CD8-positive, alpha-beta memory T cell (primary cell): ENCODE measurements at places on chromosomes 7 and 10. TPM values are rescaled to one million over a fixed set of nuclear protein-coding genes. Genes with fewer than 3 reads are reported as not detected.
A peak's percentile ranks its signal among the peaks of the same experiment; 100 is the strongest.

DNA sequence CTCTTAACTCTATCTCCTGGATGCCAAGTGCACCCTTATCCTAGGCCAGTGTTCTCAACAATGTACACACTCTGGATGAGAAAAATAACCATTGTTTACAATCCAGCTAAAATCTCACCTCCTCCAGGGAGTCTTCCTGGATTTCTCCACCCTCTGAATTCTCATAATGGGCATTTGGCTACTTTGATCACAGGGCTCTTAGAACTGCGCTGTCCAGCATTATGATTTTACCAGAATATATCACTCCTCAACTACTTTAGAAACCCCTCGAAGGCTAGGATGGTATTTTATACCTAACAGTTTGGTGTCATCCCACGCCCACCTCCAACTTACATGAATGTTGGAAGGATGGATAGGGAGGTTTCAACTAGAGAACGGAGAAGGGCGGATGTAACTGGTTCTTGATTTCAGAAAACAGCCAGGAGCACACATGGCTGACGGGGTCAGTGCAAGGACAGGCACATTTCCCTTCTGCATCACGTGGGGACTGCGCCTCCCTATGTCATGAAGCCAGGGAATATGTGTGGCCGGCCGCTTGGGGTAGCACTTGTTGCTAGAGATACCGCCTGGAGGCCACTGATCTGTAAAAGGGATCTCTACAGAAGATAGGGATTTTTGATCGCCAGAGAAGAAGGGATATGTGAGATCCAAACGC lies 1.2 kb upstream of the ATP6V0E2 start:
- no peak for DNase-seq
- peak overlapping the region; percentile 77 for H3K4me3 ChIP-seq
- H3K4me1 ChIP-seq, result peaks cover 71% of the 10 kb centered on the region
- H3K36me3 ChIP-seq, result no peaks in the 10 kb centered on the region
- no peaks in the 10 kb centered on the region for H3K27me3 ChIP-seq

DNA sequence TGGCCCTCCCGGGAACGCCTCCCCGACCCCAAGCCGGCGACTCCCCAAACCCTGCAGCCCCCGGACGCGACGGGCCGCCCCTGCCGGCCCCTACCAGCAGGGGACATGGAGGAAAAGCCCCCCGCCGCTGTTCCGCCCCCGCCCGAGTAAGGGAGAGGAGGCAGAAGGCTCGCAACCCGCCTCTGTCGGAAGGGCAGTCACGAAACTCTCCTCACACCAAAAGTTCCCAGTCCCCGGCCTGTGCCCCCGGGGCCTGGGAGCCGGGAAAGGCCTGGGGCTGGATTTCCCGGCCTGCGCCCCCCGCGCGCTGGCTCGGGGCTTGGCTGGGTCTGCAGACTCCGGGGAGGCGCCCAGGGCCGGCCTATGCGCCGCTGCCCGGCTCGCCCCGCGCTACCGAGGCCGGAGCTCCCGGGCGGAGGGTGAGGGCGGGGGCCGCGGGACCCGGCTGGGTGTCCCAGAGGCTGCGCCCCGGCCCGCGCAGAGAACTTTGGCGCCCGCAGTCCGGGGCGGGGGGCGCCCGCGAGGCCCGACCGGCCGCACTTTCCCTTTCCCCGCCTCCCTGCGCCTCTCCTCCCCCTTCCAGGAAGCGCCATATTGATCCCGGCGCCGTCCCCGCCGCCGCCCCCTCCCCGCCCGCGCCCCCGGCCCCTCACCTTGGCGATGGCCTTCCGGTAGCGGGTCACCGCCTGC lies 728 bp downstream of the PARD3 start:
- H3K4me1 ChIP-seq, result no peaks in the 10 kb centered on the region
- H3K27me3 ChIP-seq, result peaks cover 11% of the 10 kb centered on the region
- H3K27ac ChIP-seq, result peak overlapping the region; percentile 38

Gene GFRA1
- not detected for total RNA-seq

GRCh38 chr10:3861795-3862194 lies 76.8 kb upstream of the KLF6 start:
- no peak overlapping the region for H3K4me3 ChIP-seq
- no peak for DNase-seq
- H3K27me3 ChIP-seq, result no peaks in the 10 kb centered on the region
- H3K36me3 ChIP-seq, result no peaks in the 10 kb centered on the region
- no peak overlapping the region for H3K27ac ChIP-seq
- no peaks in the 10 kb centered on the region for H3K4me1 ChIP-seq

DNA sequence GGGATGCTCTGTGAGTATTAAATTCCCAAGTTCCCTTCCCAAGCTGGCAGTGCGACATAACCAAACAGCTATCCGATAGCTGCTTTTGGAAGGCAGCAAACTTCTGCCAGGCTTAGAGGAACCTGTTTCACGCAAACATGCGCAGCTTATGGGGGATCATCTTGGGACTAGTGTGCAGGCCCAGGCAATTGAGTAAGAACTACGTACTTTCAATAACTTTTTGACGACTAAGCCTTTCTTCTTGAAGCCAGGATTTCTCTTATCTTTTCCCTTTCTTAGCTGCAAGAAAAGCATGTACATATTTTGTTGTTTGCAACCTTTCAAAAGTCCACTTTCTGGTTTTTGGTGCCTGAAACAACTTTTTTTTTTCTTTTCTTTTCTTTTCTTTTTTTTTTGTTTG lies 28.7 kb upstream of the SEPHS1 start:
- H3K4me1 ChIP-seq, result no peaks in the 10 kb centered on the region
- H3K27ac ChIP-seq, result no peak overlapping the region
- H3K36me3 ChIP-seq, result no peaks in the 10 kb centered on the region
- no peak overlapping the region for H3K4me3 ChIP-seq
- DNase-seq, result no peak
- no peaks in the 10 kb centered on the region for H3K27me3 ChIP-seq

GRCh38 chr10:87961314-87961713 lies 97.9 kb downstream of the PTEN start:
- H3K4me3 ChIP-seq, result no peak overlapping the region
- H3K27me3 ChIP-seq, result no peaks in the 10 kb centered on the region
- H3K36me3 ChIP-seq, result peaks cover 6% of the 10 kb centered on the region

Gene CDC123
- total RNA-seq, result 161 TPM

DNA sequence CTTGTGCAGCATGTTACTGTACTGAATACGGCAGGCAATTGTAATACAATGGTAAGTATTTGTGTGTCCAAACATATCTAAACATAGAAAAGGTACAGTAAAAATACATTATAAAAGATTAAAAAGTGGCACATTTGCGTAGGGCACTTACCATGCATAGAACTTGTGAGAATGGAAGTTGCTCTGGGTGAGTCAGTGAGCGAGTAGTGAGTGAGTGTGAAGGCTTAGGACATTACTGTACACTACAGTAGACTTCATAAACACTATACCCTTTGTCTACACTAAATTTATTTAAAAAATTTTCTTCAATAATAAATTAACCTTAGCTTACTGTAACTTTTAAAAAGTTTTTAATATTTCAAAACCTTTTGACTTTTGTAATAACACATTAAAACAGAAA lies 37.5 kb downstream of the BPGM start:
- no peaks in the 10 kb centered on the region for H3K4me1 ChIP-seq
- H3K36me3 ChIP-seq, result no peaks in the 10 kb centered on the region
- no peak overlapping the region for H3K4me3 ChIP-seq
- no peak overlapping the region for H3K27ac ChIP-seq
- no peaks in the 10 kb centered on the region for H3K27me3 ChIP-seq

DNA sequence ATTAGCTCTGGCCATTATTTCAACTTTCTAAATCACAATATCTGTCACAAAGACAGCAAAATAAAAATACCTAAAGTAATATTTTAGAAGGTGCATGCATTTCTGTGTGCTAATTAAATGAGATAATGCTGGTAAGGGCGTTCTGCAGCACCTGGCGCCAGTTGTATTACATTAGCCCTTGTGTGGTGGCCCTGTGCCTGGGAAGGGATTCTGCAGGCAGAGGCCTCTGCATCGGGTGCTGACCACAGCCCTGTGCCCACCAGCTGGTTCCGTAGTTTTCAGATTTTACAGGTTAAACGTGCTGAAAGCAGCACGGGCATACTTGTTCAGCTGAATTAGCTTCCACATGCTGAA lies 157.7 kb upstream of the PRKCQ start:
- H3K4me3 ChIP-seq, result no peak overlapping the region
- H3K36me3 ChIP-seq, result no peaks in the 10 kb centered on the region
- no peak for DNase-seq
- peaks cover 15% of the 10 kb centered on the region for H3K27me3 ChIP-seq
- no peak overlapping the region for H3K27ac ChIP-seq
- H3K4me1 ChIP-seq, result no peaks in the 10 kb centered on the region

Gene DYNC1I1
- total RNA-seq, result not detected

GRCh38 chr10:8037941-8038894 lies 16.3 kb upstream of the GATA3 start:
- no peaks in the 10 kb centered on the region for H3K36me3 ChIP-seq
- H3K4me1 ChIP-seq, result peaks cover 34% of the 10 kb centered on the region
- H3K27me3 ChIP-seq, result peaks cover 92% of the 10 kb centered on the region
- no peak overlapping the region for H3K27ac ChIP-seq

Gene ITIH2
- total RNA-seq, result not detected

DNA sequence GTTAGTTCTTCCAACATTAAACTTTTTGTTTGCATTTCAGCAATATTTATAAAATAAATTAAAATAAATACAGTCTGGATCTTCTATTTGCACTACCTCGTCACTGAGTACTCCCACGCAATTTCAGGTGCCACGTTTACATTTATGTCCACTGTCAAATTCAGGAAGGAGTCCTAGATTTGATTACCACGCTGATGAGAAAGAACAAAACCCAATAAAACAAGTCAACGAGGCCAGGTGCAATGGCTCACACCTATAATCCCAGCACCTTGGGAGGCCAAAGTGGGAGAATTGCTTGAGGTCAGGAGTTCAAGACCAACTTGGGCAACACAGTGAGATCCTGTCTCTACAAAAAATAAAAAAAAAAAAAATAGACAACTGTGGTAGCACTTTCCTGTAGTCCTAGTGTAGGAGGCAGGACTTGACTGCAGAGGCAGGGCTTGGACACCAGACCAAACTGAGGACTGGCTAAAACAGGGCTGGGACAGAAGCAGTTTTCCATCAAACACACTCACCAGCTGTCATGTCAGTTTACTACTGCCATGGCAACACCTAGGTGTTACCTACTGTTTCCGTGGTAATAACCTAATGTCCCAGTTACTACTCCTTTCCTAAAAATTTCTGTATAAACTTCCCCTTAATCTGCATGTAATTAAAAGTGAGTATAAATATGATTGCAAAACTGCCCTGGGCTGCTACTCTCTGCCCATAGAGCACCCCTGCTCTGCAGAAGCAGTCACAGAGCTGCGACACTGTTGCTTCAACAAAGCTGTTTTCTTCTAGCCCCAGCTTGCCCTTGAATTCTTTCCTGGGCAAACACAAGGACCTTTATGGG lies 341.7 kb downstream of the PARD3 start:
- H3K4me1 ChIP-seq, result no peaks in the 10 kb centered on the region
- H3K36me3 ChIP-seq, result no peaks in the 10 kb centered on the region
- no peak for DNase-seq
- no peaks in the 10 kb centered on the region for H3K27me3 ChIP-seq
- no peak overlapping the region for H3K4me3 ChIP-seq

GRCh38 chr10:72375585-72375984 lies 20.9 kb upstream of the DNAJB12 start:
- peaks cover 2% of the 10 kb centered on the region for H3K4me1 ChIP-seq
- no peaks in the 10 kb centered on the region for H3K36me3 ChIP-seq
- H3K27ac ChIP-seq, result no peak overlapping the region
- DNase-seq, result no peak

GRCh38 chr10:12380999-12381398 lies 31.7 kb downstream of the CAMK1D start:
- no peaks in the 10 kb centered on the region for H3K27me3 ChIP-seq
- H3K4me1 ChIP-seq, result no peaks in the 10 kb centered on the region
- H3K36me3 ChIP-seq, result no peaks in the 10 kb centered on the region
- DNase-seq, result no peak

Gene CTTNBP2
- not detected for total RNA-seq

Gene KCNH2
- 0.11 TPM for total RNA-seq

- no peaks in the 10 kb centered on the region for H3K27me3 ChIP-seq
- no peak for DNase-seq
- H3K36me3 ChIP-seq, result no peaks in the 10 kb centered on the region
- no peak overlapping the region for H3K27ac ChIP-seq
Measured at GRCh38 chr10:43042503-43043341, 34.1 kb upstream of the RET start.

- H3K4me3 ChIP-seq, result no peak overlapping the region
- no peak overlapping the region for H3K27ac ChIP-seq
- H3K4me1 ChIP-seq, result peaks cover 13% of the 10 kb centered on the region
- DNase-seq, result no peak
Measured at GRCh38 chr7:55449992-55450535, 84.9 kb downstream of the LANCL2 start.

GRCh38 chr7:157861031-157861491 lies 524.3 kb downstream of the DNAJB6 start:
- no peak overlapping the region for H3K4me3 ChIP-seq
- H3K36me3 ChIP-seq, result no peaks in the 10 kb centered on the region
- no peak for DNase-seq
- no peaks in the 10 kb centered on the region for H3K4me1 ChIP-seq
- no peaks in the 10 kb centered on the region for H3K27me3 ChIP-seq

DNA sequence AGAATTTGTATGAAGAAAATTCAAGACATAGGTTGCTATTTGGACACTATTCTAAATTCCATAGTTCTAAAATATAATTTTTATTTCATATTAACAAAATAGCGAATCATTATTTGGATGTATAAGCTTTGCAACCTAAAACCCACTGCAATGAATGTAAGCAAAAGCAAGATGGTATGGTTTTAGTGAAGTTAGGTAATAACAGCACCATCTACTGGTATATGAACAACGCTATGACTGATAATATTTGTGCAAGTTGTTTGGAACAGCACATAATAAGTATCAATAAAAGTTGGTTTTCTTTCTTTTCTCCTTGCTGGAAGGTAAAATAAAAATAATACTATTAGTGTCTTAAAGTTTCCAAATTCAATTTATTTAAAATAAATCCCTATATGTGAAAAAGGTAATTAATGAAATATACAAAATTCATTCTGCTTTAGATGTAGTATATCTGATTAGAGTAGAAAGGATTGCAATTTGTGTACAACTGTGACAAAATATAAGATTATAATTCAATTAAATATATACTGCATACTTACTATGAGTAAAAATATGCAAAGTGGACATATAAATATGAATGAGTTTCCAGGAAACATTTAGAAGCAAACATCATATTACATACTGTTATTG lies 79.0 kb upstream of the LSM8 start:
- no peak for DNase-seq
- H3K4me3 ChIP-seq, result no peak overlapping the region
- no peaks in the 10 kb centered on the region for H3K27me3 ChIP-seq
- H3K27ac ChIP-seq, result no peak overlapping the region
- H3K4me1 ChIP-seq, result no peaks in the 10 kb centered on the region

DNA sequence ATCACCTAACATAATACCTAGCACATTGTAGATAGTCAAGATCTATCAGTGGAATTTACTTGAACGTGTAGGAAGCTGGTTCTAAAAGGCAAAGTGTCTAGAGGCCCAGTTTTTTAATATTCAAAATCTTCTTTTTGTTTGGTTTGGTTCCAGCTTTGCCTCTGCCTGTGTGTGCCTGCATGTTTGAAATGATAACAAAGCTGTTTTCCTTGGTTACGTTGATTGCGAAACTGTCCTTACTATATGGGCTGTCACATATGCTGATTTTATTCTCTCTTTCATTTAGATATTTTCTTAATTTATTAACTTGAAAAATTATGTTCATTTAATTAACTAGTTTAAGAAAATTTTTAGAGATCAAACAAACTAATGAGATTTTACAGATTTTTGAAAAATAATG lies 237.3 kb downstream of the SEMA3A start:
- H3K4me3 ChIP-seq, result no peak overlapping the region
- H3K27me3 ChIP-seq, result no peaks in the 10 kb centered on the region
- H3K36me3 ChIP-seq, result no peaks in the 10 kb centered on the region
- DNase-seq, result no peak
- H3K27ac ChIP-seq, result no peak overlapping the region

- H3K4me1 ChIP-seq, result no peaks in the 10 kb centered on the region
- no peak for DNase-seq
- no peaks in the 10 kb centered on the region for H3K36me3 ChIP-seq
Measured at GRCh38 chr10:130994191-130994590, 317.3 kb downstream of the TCERG1L start.

Gene GIMAP8
- total RNA-seq, result 11.8 TPM
